ENCODE measurements at places on chromosomes 7 and 10.
A peak's percentile ranks its signal among the peaks of the same experiment; 100 is the strongest.

DNA sequence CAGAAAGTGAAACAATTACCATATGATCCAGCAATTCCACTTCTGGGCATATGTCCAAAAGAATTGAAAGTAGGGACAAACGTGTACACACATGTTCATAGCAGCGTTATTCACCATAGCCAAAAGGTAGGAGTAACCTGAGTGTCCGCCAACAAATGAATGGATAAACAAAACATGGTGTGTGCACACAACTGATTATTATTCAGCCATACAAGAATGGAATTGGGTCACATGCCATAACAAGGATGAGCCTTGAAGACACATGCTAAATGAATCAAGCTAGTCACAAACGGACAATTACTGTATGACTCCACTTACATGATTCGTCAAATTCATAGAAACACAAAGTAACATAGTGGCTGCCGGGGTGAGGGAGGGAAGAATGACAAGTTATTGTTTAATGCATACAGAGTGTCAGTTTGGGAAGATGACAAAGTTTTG is 4.1 kb upstream of the OIT3 start:
- DNase-seq, result peak; percentile 3

DNA sequence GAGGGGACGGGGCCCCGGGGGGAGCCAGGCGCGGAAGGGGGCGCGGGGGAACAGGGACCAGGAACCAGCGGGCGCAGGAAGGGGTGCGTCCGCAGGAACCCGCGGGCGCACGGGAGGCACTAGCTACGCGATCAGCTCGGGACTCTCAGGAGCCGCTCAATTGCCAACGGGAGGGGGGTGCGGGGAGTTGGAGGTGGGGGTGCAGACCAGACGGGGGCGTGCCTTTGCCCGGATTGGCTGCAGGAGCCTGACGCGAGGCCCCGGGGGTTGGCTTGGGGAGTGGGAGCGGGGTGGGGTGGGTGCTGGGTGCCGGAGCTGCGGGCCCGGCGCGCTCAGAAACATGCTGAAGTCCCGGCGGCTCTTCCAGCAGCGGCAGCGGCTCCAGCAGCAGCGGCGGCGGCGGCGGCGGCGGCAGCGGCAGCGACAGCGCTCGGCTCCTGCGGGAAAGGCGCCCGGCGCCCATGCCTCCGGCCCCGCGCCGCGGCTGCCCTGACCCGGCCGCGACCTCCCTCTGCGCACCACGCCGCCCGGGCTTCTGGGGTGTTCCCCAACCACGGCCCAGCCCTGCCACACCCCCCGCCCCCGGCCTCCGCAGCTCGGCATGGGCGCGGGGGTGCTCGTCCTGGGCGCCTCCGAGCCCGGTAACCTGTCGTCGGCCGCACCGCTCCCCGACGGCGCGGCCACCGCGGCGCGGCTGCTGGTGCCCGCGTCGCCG is at the start of gene ADRB1:
ADRB1 (plus strand) TSS at position 335 of the 715 bp plus-strand sequence; CDS start at position 602, 267 bp downstream.
- no peak for DNase-seq

GRCh38 chr7:24864214-24864817 is 107.1 kb upstream of the GSDME start:
- no peak for DNase-seq

- DNase-seq, result no peak
Measured at GRCh38 chr10:49360271-49361177, 35.4 kb downstream of the DRGX start.

DNA sequence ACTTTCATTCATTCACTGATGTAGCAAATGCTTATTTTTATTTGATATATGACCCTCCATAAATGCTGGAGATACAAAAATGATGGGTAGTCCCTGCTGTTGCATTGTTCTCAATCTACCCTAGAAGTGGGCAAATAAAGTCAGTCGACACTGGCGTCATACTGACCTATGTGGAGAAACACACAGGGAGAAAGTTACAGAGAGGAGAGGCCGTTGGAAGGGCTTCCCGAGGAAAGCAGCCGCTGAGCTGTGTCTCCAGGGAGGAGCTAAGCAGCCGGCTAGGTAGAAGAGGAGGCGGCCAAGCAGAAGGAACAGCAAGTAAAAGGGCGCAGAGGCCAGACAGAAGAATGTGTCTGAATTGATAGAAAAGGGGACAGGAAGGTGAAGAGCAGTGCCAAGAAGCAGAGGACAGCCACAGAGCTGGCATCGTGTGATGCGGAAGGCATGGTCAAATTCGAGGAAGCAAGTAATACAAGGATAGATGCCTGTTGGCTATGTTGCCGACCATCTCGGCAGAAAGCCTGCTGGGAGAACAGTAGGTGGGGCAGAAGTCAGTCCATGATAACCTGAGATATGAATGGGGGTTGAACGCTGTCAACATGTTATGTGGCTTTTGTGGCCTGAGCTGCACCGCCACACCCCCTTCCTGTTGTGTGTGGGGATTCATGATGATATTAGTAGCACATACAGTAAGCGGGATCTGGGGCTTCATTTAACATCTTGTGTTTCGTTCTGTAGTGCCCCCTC is 25.9 kb downstream of the ST8SIA6 start:
- no peak for DNase-seq

DNA sequence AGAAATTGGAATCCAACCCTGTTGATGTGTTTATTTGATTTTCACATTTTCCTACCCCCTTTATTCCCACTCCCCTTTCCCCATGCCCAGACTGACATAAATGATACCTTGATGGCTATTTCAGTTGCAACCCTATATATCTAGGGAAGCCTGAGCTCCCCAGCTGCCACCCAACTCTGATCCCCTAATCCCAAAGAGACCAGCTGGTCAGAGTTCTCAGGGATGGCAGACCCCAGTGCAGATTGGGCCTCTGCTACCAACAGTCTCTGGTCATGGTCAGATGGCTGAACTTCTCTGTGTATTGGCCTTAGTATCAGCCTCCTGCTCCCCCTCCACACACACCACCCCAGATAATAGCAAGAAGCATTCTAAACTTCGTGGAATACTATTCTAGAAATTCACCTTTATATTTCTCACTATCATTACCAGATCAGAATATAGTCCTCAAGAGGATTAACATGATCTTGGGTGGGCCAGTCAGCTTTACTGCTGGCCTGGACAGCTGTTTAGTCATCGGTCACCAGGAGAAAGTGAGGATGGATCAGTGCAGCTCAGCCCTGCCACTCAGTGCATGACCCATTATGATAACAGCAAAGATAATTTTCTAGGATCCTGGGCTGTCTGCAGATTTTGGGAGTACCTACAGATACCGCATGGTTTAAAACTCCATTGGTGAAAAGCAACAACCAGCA is 24.5 kb upstream of the BTRC start:
- DNase-seq, result no peak

DNA sequence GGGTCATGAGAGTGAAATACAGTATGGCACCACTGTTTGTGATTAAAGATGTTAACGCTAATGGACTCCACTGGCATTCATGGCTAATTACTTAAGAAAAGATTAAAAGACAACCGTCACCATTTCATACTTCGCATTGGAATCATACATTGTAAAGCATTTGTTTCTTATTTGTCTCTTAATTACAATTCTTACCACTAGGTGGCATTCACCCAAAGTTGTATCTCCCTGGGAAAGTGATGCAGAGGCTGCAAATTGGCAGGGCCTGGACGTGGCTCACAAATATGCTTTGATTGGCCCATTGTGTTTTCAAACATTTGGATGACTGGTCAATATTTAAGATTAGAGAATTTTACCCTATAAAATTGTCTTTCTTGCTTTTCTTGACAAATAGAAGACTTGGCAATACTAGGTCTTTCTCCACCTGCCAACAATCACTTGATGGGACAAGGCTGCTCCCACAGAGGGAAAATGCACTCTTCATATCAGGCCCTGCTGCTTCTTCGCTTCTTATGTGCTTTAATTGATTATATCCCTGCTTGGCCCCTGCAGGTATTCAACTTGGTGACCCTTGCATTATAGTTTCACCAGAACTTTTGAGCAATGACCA is 72.1 kb upstream of the STARD3NL start:
- peak; percentile 12 for DNase-seq

GRCh38 chr7:74027683-74028320 is at the start of gene ELN:
ELN (plus strand) TSS chr7:74028173; CDS start chr7:74028188, 15 bp downstream.
- DNase-seq, result no peak

DNA sequence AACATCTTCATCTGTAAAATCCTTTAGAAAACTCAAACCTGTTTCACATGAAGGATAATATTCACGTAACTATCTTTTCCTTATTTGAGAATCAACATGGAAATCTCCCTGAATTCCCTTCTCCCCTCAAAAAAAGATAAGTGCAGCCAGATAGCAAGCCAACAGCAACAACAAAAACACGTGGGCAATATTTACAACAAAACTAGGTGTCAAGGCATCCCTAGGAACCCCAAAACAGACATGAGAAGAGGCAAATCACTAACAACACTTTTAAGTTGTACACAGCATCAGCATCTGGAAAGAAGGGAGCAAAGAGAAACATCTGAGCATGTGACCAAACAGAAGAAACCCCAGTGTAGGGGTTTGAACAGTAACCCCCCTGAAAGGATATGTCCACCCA is 12.2 kb downstream of the ARHGAP21 start:
- DNase-seq, result no peak

GRCh38 chr10:116007256-116007891 is 265.6 kb downstream of the GFRA1 start:
- DNase-seq, result no peak

- DNase-seq, result no peak
Measured at GRCh38 chr7:43199371-43200160, 87.1 kb downstream of the HECW1 start.

DNA sequence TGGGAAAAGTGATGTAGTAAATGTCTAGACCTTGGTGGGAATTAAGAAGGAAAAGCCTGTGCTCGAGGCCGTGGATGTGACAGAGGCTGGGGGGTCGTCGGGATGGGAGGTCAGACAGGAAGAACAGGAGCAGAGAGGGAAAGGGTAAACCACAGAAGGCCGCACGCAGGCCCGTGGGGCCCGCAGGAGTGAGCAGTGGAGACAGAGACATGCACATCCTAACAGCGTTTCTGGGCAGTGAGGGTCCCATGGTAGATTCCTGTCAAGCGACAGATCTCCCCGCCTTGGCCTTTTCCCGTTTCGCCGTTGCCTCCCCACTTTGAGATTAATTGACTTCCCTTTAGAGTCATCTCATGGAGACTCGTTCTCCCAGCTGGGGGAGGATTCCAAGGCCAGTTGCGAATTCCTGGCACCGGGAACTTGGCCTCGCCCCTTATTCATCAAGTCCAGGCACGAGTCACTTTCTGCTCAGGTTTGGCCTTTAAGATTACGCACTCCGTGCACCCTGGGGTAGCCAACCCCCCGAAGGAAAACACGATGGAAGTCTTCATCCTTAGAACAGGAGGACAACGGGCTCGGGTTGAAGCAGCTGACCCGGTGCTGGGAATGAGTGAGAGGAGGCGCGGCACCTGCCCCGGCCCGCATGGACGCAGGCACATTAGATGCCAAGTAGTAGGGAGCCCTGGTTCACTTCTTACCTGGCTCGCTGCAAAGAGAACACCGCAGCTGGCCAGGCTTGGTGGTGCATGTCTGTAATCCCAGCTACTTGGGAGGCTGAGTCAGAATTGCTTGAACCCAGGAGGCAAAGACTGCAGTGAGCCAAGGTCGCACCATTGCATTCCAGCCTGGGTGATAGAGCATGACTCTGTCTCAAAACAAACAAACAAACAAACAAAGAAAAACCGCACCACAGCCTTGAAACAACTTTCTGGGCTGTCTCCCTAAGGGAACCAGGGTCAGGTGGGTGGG is 315.2 kb upstream of the SHH start:
- DNase-seq, result no peak

GRCh38 chr7:155649588-155649987 is 5.1 kb downstream of the RBM33 start:
- DNase-seq, result no peak

DNA sequence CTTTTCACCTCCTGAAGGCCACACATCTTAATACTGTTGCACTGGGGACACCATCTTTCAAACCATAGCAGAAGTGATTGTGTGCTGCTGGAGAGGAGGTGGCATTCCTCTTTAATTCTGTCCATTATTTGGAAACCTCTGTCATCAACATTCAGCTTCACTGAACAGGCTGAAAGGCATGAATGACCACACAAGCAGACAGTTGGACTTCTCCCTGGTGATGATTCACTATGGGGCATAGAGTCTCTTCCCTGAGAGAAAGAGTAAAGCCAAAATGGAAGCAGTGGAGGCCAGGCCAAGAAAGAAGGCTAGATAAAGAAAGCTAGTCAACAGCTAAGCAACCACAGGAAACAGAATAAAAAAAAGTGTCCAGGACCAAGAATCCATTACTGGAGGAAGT is 113.1 kb upstream of the VSTM2A start:
- DNase-seq, result no peak

- no peak for DNase-seq
Measured at GRCh38 chr7:6182993-6183392, 89.4 kb downstream of the CYTH3 start.
